Myocyte (in vitro differentiated cells): ENCODE measurements at places on chromosomes 4 and X.

GRCh38 chr4:98546910-98547594 lies 111.4 kb downstream of the TSPAN5 start:
- no peak for DNase-seq

DNA sequence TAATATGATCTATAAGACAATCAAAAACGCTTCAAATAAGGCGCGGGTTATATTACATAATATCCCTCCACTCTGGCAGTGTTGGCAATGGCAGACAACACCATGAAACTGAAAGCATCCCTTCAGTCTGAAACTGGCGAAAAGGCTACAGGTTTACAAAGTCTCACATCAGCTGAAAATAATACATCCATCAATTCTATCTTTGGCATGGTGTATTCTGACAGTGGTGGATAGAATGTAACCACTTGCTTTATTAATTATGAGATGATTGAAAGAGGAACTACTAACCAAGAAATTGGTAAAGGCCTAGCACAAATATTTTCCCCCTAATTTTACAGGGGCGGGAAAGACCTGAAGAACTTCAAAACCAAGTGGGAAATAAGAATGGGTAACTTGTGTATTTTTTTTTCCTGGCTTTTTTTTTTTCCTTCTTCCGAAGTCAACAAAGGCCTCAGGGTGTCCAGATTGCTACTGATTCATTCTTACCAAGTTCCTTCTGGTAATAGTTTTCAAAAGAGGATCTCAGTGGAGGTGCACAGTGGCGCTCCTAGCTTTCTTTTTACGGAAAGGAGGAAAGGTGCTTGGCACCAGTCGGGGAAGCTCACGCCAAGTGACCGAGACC lies 728 bp downstream of the UBA6 start:
- DNase-seq = peak; percentile 14

DNA sequence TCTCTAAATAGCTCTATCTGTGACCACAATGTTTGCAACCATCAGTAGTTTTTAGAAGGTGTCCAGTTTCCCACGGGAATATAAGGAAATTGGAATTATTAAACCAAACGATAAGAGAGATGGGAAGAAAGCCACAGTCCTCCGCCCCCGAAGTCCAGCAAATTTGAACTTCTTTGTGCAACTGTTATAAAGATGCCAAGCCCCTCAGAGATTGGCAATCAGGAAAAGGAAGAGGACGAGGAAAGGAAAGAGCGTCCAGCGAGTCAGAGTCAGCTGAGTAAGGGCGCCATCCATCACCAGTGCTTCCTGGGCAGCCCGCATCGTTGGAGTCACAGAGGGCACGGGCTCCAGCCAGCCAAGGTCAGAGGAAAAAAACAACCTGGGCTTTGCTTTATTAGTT lies 35.7 kb downstream of the LDB2 start:
- DNase-seq = no peak

DNA sequence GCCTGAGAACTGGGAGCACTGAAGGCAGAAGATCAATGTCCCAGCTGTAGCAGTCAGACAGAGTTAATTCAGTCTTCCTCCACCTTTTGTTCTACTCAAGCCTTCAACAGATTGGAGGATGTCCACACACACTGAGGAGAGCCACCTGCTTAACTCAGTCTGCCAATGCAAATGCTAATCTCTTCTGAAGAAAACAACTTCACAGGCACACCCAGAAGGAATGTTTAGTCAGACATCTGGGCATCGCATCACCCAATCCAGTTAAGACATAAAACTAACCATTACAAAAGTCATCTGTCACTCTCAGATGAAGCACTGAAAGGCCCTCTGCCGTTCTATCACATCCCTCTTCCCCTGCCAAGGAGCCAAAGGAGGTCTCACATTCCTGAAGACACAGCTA lies 173.7 kb downstream of the CENPC start:
- DNase-seq = no peak

DNA sequence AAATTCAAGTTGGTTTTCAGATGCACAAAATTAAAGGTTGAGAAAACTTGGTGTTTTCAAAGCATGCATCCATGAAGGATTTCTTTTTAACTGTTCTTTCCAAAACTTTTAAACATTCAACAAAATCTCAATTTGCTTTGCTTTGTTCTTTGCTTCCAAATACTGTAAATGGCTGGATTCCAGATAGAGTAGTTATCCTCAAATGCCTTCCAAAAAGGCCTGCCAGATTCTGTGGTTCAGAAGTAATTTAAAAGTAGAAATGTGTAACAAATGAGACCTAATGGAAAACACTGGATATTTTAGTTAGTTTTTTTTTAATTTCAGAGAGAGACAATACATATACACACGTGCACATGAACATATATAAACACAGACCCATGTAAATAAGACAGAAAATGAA lies 97.3 kb downstream of the NR3C2 start:
- DNase-seq = peak; percentile 40

- DNase-seq = no peak
These were observed 101.3 kb downstream of the LIMCH1 start for GRCh38 chr4:41639291-41639690.

- peak; percentile 45 for DNase-seq
These were observed 46.5 kb downstream of the CWH43 start for GRCh38 chr4:49032440-49033161.

DNA sequence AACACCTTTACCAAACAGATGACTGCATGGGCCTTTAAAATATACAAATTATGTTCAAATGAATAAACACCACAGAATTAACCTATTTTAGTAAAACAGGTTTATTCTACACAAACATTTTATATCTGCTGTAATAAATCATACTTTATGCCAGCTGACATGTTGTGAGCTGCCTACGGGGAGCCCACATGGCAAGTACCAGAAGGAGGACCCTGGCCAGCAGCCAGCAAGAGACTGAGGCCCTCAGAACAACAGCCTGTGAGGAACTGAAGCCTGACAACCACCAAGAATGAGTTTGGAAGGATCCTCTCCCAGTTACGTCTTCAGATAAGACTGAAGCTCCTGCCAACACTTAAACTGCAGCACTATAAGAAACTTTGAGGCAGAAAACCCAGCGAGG lies 377.0 kb downstream of the PDGFC start:
- peak; percentile 79 for DNase-seq

DNA sequence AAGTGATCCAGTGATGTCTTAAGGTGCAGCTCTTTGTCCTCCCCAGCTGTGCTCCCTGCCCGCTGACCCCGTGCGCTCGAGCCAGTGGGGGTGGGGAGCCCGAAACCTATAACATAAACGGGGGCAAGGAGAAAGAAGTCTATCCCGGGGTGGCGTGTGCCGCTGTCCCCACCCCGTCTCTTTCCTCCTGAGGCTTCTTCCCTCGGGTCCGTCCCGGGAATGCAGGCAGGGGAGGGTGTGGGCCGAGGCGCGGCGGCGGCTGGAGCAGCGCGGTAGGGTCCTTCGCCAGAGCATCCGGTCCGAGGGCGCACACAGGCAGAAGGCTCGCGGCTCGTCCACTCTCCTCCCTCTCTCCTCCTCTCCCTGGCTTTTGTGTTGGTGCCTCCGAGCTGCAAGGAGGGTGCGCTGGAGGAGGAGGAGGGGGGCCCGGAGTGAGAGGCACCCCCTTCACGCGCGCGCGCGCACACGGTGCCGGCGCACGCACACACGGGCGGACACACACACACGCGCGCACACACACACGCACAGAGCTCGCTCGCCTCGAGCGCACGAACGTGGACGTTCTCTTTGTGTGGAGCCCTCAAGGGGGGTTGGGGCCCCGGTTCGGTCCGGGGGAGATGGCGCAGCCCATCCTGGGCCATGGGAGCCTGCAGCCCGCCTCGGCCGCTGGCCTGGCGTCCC lies at the start of gene RAB33A:
Gene RAB33A, plus strand, starts transcription at position 517 of the 681 bp plus-strand sequence. Its CDS starts 101 bp downstream, at position 618.
- DNase-seq = no peak

GRCh38 chr4:54228961-54229501 lies at the start of gene PDGFRA:
PDGFRA (plus strand) TSS chr4:54229293; CDS start chr4:54258769, 29,476 bp downstream.
- DNase-seq = no peak

DNA sequence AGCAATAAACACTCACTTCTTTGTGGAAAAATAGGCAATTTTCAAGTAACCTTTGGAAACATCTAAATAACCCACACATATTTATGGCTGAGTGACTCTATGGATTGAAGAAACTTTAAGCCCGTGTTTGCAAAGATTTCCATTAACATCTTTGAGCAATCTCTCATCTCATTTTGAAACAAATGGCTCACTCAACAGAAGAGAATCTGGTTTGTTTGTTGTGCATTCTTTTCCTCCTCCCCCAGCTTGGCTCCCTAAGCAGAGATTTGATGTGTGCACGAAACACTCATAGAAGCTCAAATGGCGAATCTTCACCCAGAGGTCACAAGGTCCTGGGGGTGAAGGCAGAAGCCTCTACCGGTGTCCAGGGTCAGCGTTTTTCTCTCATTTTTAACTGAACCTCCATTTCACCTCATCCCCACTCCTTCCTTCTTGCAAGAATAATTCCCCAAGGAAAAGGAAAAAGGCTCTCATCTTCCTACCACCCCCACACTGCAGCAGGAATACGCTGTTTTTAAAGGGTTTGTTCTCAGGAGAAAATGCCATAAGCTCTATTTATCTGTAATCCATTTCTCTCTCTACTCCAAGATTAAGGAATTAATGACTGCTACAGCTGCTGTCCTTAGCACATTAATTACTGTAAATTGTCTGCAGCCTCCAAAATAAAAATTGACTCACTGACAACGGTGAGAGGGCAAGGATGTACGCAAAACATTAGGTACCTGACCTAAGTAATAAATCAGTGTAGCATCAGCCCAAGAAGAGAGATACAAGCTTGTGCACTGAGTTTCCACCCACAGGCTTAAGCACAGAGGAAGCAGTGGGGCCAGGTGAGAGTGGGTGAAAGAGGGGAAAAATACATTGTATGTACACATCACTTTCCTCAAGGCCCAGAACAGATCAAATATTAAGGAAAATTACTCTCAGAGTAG lies 307.6 kb upstream of the NOCT start:
- DNase-seq = peak; percentile 4

- DNase-seq = no peak
These were observed 335.8 kb downstream of the NAF1 start for GRCh38 chr4:162830899-162831298.

- DNase-seq = peak; percentile 42
These were observed 126.8 kb downstream of the NFKB1 start for GRCh38 chr4:102627831-102628523.

GRCh38 chr4:143417679-143418403 lies 81.2 kb downstream of the GAB1 start:
- DNase-seq = no peak

- no peak for DNase-seq
These were observed 796 bp upstream of the MED14 start for GRCh38 chrX:40736170-40736505.

DNA sequence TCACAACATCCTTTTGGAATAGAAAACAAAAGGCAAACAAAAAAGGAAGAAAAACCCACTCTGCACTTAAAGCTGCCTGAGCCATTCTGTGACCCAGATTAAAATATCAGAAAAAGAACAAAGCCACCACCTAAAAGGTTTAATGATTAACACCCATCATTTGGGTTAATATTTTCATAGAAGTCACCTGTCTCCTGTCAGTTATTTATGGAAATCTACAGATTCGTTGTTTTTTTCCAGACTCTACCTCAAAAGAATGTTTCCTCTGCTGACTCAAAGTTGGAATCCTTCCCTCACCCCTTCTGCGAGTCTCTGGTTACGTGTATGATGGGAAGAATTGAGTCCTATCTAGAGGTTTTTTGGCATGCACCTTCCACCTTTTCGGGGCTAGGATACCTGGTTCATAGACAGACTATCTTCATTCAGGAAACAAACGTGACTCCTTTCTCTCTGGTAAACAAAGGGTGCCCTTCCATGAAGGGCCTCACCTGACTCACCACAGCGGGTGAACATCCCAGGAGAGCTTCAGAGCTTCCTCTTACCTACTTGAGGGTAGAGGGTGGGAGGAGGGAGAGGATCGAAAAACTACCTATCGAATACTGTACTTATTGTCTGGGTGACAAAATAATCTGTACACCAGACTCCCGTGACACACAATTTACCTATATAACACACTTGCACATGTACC lies 19.6 kb upstream of the CA5B start:
- no peak for DNase-seq

DNA sequence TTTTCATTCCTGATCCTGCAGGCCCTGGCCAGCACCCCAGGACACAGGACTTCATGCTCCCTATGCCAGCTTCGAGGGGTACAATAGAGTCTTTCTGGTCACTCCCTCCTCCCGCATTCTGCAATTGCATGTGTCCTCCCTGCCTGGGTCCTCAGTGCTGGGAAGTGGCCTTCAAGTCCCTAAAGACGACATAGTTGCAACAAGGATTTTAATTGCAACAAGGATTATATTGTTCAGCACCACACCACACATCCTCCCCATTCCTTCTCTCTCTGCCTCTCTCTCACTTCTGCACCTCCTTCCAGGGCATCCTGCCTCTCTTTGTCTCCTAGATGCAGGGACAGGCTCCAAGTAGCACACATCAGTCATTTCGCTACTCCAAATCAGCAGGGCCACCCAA lies 25.5 kb downstream of the SCD5 start:
- DNase-seq = no peak

GRCh38 chr4:84378356-84378755 lies 120.7 kb downstream of the NKX6-1 start:
- DNase-seq = no peak

DNA sequence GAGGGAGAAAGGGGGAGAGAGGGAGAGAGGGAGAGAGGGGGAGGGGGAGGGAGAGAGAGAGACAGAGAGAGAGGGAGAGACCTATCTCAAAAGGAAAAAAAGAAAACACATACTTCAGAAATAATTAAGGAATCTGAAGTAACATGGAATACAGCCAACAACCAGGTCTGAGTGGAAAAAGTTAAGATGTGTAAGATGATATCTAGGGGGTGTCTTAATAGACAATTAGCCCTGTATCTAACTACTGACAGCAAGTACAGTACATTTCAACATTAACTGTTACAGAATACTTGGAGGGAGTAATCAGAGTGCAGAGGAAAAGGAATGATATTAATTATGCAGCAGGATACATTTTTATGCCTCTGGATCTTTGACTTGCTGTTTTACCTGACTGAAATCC lies 22.4 kb downstream of the NUP54 start:
- no peak for DNase-seq

- DNase-seq = no peak
These were observed 176.7 kb downstream of the LDB2 start for GRCh38 chr4:16721613-16722291.

DNA sequence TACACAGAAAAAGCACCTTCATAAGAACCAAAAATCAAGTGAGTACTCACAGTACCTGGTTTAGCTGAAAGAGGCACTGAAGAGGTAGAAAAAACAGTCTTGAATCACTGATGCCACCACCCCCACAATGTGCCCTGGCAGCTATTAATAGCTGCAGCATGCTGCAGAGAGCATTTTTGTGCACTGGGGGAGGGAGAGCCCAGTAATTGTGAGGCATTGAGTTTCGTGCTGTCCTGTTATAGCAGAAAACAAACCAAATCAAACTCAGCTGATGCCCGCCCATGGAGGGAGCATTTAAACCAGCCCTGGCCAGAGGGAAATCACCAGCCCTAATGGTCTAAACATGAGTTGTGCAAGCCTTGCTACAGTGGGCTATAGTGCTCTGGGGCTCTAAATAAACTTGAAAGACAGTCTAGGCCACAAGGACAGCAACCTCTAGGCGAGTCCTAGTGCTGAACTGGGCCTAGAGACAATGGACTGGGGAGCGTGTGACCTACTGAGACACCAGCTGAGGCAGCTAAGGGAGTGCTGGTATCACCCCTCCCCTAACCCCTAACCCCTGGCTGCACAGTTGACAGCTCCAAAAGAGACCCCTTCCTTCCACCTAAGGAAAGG lies 106.3 kb upstream of the TMLHE start:
- peak; percentile 41 for DNase-seq
